Pons (tissue), 1 donor: ENCODE measurements at places on chromosomes 4 and X.

DNA sequence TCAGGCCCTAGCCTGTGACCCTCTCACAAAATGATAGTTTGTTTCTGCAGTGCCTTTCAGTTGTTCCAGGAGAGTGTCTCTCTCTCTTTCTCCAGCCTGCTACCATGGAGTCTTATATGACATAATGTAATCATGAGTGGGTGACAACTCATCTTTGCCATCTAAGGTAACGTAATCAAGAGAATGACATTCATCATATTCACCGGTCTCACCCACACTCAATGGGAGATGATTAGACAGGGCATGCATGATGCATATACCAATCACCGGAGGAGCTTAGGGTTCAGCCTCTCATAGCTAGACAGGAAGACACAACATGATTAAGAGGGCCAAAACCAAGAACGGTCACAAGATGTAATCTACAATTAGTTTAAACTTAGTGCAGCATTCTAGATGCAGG is 97.1 kb upstream of the FAM9B start:
- DNase-seq: no peak

DNA sequence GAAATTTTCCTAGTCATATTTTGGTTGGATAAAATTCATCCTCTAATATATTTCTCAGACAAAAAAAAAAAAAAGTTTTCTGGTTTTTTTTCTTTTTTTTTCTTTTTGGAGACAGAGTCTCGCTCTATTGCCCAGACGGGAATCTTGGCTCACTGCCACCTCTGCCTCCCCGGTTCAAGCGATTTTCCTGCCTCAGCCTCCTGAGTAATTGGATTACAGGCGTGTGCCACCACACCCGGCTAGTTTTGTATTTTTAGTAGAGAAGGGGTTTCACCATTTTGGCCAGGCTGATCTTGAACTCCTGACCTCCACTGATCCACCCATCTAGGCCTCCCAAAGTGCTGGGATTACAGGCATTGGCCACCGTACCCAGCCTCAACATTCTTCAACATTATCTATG is 432.7 kb upstream of the PABPC4L start:
- no peak for DNase-seq

- no peak for DNase-seq
These were observed 36.3 kb downstream of the PDGFRA start for GRCh38 chr4:54265366-54265765.

- no peak for DNase-seq
These were observed 741 bp upstream of the RTL5 start for GRCh38 chrX:72132456-72132855.

- no peak for DNase-seq
These were observed 222.0 kb downstream of the PPP3CA start for GRCh38 chr4:101125045-101125942.

DNA sequence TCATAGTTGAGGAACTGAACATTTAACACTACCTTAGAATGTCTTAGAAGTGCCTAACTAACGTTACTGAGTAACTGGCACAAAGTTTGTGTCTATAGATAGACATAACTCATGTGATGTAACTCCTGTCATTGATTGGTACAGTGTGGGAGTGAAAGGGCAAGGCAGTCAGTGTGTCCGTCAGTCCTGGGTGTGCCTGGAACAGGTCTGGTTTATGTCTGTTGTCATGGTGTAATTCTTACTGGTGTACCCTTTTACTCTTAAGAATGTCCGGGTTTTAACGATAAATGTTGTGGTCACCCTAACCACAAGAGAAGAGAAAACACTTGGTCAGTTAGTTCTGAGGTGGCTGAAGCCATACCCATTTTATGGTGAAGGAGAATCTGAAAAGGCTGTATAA is 93.1 kb upstream of the ESX1 start:
- DNase-seq: no peak

DNA sequence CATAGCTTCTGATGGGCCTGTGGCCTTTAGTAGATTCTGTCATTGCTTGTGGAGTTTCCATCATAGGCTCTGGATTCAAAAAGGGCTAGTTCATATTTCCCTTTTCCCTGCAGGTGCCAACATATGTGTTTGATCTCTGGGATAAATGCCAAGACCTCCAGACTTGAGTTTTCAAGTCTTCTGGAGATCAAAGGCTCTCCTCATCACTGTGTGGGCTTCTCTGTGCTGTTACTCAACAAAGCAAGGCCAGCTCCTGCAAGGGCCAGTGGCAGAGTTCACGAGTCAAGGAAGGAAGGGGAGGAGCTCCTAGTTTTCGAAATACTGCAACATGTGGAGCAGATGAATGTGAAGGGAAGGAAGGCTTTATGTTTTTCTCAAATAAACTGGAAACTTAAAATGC is 62.7 kb upstream of the SCML1 start:
- no peak for DNase-seq

GRCh38 chrX:71184803-71185495 is 38.1 kb upstream of the GJB1 start:
- DNase-seq: no peak

DNA sequence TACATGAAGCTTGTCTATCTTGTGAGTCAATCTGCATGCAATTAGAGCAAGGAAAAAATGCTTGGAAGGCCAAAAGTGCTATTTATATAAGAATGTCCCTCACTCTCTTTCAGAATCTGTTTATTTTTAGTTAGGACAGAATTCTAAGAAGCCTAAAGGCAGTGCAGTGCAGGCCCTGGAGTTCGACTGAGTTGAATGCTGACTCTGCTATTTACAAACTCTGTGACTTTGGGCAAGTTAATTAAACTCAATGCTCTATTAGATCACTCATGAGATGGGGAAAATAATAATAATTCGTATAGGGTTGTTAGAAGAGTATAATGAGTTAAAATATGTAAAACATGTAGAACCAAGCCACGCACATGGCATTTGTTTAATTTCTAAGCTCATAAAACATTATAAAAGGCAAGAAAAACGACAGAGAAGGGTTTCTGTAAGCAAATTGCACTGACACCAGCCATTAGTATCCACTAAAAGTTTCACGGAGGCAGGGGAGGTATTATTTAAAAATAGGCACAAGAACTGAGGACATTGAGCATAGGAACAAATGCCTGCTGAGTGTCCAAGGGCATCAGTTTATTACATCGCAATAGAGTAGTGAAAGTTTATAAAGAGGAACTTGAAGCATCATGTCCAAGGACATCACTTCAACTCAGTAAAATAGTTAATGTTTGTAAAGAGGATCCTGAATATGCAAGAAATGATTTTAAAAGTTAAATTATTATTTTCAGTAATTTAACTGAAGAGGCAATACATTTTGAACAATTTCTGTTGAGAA is 115.0 kb upstream of the INPP4B start:
- peak; percentile 73 for DNase-seq

DNA sequence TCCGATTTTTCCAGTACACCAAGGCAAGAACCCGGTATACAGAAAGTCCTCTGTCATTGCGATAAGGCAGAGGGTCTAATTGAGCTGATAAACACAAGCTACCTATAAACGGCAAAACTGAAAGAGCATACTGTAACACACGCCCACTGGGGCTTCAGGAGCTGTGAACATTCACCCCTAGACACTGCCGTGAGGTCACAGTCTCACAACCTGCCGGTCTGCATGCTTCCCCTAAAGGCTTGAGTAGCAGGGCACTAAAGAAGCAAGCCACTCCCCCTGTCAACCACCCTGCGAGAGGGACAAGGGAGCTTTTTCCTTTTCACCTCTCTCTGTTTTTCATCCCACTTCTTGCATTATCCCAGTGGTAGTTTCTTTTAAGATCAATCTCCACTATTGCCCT is 22.4 kb upstream of the F9 start:
- no peak for DNase-seq

DNA sequence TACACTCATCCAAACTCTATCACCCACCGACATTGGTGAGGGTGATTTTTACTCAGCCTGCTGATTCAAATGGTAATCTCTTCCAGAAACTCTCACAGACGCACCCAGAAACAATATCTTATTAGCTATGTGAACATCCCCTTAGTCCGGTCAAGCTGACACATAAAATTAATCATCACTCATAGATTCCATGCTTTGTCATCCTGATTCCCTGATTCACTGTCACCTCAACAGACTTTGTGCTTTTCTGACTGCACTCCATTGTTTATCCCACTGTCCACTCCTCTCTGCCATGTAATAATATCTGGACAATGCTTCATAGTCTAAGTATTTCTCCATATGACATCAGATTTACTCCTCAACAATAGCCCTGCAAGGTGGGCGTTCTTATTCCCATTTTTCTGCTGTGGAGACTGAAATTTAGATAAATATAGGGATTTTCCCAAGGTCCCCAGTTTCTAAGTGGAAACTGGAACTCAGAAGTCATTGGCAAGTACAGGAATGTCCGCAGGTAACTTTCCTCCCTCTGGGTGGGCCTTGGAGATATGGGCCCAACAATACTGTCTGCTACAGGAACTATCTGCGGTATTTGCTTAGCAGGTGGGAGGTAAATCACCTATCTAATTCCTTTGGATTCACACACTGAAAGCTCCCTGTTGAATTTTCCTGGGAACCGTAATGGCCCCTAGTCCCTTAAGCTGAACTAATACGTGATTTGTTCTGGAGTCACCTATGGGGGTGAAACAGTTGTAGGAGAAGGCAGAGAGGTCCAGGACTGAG is 228.6 kb upstream of the BCOR start:
- no peak for DNase-seq
